WTC11 (cell line): ENCODE measurements at places on chromosomes 2 and 18. TPM values are rescaled to one million over a fixed set of nuclear protein-coding genes. Genes with fewer than 3 reads are reported as not detected.

DNA sequence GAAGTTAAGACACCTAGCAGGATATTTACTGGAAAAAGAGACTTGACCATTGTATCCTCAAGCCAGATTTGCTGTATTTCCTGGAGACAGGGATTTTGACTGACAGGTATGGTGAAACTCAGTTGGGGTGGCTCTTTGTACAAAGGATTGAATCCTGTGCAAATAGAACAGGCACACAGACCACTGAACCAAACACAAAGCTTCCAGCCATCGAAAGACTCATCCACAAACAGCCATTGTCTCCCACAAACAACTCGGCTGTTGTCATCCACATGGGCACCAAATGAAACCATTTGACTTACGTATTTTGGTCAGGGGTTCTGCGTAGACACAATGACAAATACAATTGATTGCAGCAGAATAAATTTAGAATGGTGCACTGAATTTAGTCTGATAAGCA, 15.9 kb downstream of the RNF152 start:
- H3K27me3 ChIP-seq, result no peaks in the 10 kb centered on the region
- no peak overlapping the region for H3K4me3 ChIP-seq
- no peak for DNase-seq
- H3K27ac ChIP-seq, result no peak overlapping the region

DNA sequence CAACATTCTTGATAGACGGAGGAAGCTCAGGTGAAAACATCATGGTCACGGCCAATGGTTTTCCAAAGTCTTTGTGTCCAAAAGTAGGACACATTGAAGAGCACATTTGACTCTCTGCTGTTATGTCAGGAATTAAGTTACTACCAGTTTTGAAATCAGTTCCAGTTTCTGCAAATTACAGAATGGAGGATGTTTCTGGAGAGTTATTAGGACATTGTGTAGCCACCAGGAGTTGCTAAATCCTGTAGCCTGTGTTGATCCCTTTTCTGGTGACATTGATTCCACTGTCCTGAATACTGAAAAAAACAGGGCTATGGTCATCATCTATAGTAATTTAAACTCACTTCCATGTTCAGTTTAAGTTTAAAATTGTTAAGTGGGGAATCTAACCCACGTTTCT, 15.3 kb downstream of the UPP2 start:
- H3K4me1 ChIP-seq, result peaks cover 33% of the 10 kb centered on the region
- no peak overlapping the region for H3K4me3 ChIP-seq
- no peaks in the 10 kb centered on the region for H3K36me3 ChIP-seq
- no peak overlapping the region for H3K27ac ChIP-seq
- DNase-seq, result no peak
- no peaks in the 10 kb centered on the region for H3K27me3 ChIP-seq

GRCh38 chr2:56729212-56729611, 545.4 kb downstream of the CCDC85A start:
- no peak overlapping the region for H3K27ac ChIP-seq
- no peak for DNase-seq
- no peaks in the 10 kb centered on the region for H3K4me1 ChIP-seq
- H3K36me3 ChIP-seq, result peaks cover 28% of the 10 kb centered on the region
- H3K27me3 ChIP-seq, result no peaks in the 10 kb centered on the region; the same call in 1 of the 2 replicates
- no peak overlapping the region for H3K4me3 ChIP-seq

DNA sequence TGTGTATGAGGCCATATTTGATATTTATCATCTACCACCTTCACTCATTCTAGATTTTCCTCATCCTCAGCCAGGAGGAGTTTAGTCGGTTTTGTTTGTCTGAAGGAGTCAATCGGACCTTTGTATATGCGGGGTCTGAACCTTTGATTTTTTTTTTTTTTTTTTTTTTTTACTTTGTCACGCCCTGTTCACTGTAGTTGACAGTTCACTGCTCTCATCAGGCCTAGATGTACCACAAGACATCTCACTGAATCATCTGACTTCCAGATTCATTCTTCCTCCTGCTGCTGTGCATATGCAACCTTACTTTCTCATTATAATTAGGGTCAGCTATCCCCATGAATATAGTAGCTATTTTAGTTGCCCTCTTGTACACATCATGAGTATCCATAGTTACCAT, 133.2 kb downstream of the ARHGAP15 start:
- H3K36me3 ChIP-seq, result no peaks in the 10 kb centered on the region
- no peak for DNase-seq
- H3K4me1 ChIP-seq, result peaks cover 12% of the 10 kb centered on the region
- H3K27ac ChIP-seq, result no peak overlapping the region

Gene HOXD11
- not detected in 3 replicates for total RNA-seq

Gene ZCCHC2
- total RNA-seq, result 15.9 to 18.8 TPM (median 16.7 TPM) in 3 replicates

Gene GKN2
- not detected in 3 replicates for total RNA-seq

Gene DCDC2C
- total RNA-seq, result not detected in 3 replicates
